ENCODE measurements at places on chromosomes 4 and X.
A peak's percentile ranks its signal among the peaks of the same experiment; 100 is the strongest.

- DNase-seq, result peak; percentile 25
Measured at GRCh38 chrX:15838017-15838416, 16.6 kb downstream of the AP1S2 start.

GRCh38 chrX:72105436-72105835 is 26.3 kb downstream of the RTL5 start:
- DNase-seq, result no peak

DNA sequence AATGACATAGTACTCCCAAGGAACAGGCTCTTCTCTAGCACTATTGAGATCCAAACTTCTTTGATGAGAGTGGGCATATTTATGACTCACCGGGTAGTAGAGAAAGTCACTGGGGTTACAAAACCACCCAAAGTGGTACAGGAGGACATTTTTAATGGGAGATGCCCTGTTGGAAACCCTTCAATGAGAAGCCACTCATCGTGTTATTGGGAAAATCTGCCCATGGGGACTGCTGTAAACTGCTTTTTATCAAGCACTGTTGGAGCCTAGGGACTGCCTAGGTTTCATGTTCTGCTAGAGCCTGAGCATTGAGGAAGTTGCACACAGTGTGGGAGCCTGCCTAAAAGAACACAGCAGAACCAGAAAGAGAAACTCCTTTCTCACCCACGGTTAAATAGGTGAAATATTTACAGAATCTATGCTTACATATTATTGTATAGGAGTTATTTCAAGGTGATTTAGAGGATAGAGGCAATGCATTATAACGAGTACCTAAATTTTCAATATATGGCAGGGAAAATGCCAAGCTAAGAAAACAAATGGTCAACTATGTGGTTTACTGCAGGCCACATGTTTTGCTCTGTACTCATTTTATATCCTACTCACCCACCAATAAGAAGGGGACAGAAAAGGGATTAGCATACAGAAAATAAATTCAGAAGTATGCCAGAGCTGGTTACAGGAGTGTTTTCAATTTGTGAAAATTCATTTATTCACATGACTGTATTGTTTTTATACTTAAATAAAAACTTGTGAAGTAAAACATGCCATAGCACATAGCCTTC is 559.1 kb downstream of the FSTL5 start:
- DNase-seq, result no peak

DNA sequence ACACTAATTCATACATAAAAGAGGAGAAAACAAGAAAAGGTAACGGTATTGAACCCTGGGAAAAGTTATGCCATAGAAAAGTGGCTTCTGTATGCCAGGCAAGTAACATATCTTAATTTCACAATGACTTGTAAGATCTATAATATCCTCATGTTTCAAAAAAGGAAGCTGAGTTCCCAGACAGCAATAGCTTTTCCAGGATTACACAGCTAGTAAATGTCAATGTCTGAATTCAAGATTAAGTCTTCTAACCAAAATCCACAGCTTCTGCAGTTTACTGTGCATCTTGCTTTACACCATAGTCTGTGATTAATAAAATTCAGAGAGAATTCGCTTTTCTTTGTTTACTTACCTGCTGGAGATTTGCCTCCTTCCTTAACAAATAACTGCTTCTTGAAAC is 55.8 kb upstream of the GAB1 start:
- no peak for DNase-seq

DNA sequence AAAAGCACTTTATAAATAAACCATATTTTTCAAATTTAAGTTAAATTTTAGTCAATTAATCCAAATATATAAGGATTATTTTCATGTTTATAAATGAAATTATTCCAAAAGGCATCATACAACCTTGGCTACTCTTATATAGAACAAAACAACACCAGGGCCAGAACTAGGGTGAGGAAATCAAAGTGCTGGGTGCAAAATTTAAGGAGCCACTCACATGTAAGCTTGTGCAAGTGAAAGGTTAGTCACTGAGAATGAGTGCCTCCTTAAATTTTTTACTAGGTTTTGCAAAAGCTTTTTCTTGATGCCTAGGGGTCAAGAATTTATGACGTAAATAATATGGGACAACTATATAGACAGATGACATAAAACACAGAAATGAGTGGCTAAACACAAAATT is 83.4 kb upstream of the COX18 start:
- DNase-seq, result no peak

GRCh38 chrX:109760922-109761250 is 27.8 kb upstream of the ACSL4 start:
- no peak for DNase-seq

DNA sequence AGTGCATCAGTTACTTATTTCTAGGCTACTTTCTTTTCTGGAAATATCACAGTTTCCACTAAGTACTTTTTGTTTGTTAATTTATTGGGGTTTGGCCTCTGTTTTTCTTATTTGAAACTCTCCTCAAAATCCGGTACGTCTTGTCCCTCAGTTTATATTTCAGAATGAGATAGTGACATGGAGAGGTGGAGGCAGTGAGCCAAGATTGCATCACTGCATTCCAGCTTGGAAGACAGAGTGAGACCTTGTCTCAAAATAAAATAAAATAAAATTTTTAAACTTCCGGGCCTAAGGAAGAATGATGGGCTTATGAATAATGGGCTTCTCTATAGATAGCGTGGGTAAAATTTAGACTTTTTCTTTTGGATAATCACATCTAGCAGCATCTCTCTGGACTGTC is 567.8 kb downstream of the TRIML1 start:
- DNase-seq, result no peak
